ENCODE measurements at places on chromosomes 7 and 10.

DNA sequence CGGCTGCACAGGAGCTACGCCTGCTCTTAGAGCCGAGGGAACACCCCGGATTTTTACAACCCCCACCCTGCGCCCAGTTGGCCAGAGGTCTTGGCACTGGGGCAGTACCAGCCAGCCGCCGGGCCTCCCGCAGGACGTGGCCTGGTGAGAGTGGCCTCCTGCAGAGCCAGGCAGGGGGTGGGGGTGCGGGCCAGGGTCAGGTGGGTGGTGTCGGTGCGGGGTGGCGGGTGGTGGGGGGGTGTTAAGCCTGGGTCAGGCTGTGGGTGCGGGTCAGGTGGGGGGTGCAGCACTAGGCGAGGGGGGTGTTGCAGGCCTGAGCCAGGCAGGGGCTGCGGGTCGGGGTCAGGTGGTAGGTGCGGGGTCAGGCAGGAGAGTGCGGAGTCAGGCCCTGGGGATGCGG lies 647 bp downstream of the ECHS1 start:
- DNase-seq, result no peak

DNA sequence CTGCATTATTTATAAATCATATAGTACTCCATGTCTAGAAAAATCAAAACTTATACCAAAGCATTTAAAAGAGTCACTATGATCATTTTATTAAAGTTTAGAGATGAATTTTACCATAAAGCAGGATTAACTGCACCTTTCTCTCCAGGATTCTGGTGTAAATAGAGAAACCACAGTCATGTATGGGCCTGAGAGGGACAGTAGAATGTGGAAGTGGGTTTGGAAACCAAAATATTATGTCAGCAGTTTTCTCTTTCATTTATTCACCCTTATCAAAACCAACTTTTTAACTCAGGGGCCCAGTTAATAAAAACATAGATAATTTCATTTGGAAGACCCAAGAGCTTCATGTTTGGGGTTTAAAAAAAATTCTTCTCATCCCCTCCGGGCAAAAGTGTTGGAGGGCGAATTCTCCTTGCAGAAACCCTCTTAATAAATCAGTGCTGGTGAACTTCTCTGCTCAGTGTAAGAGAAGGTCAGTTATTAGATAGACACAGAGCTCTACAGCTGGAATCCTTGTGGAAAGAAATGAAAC lies 266.2 kb downstream of the CREB5 start:
- no peak for DNase-seq

DNA sequence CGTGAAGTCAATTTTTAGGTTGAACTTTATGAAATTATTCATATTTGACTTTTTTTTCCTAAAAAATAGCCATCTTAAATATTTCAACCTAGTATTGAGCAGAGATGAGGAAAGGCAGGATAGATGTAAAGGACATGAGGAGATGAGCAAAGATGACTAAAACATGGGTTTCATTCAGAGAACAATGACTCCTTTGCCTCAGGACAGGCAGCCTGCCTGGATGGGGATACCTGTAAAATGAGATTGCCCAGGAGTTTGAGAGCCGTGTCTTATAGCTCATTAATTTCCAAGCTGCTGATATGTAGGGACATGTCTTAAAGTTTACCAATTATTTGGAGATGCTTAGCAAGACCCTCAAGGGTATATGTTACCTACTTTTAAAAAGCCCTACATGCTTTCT lies 243.8 kb upstream of the MDFIC start:
- DNase-seq, result no peak

GRCh38 chr7:70586822-70587221 lies 545.1 kb upstream of the GALNT17 start:
- DNase-seq, result no peak

DNA sequence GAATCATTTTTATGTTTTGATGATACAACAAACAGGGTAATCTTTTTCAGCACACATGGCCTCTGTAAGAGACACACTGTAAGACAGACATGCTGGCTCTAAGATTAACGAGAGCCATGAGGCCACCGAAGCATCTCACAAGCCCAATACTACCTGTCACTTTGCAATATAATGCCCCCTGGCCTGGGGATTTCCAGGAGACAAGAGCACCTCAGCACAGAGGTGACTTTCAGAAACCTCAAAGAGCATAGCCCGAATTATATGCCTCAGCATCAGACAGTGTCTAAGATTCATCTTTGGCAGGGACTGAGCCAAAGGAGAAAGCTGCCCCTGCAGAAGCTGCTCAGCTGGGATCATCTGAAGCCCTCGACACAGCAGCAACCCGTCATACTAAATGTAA lies 44.2 kb upstream of the TMEM213 start:
- DNase-seq, result no peak

DNA sequence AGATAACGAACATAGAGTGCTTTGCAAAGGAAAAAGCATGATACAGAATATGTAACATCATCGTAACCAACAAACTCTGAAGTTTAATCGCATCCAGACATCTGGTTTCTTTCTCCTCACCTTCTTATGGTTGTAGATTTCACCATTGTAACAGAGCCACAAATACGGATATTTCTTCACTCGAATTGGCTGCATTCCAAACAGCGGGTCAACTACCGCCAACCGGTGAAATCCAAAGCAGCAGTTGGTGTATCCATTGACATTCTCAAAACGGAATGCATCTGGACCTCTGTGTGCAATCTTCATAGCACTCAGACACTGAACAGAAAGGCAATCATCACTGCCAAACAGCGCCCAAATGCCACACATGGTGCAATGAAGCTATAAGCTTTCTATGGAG lies 3.4 kb downstream of the ASNS start:
- no peak for DNase-seq

- DNase-seq, result no peak
Observed at GRCh38 chr7:150778014-150778737, 22.0 kb downstream of the TMEM176B start.

DNA sequence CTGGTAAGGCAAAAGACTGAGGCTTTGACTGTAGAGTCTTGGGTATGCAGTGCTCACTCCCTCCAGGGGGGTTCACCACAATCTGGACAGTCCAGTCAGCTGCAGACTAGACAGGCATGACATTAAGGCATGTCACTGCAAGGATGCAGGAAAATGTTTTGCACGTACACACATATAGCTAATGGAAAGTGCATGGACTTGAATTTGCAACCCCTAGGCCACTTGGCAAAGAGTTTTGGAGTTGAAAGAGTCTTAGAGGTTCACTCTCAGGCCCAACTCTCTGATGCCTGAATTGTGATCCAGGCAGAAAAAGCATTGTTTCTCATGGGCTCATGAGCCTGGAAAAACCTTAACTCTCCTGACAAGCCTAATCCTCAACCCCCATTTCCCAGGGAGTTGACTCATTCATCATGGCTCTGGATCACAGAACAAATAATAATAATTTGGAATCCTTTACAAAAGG lies 51.9 kb downstream of the LAMB4 start:
- no peak for DNase-seq

DNA sequence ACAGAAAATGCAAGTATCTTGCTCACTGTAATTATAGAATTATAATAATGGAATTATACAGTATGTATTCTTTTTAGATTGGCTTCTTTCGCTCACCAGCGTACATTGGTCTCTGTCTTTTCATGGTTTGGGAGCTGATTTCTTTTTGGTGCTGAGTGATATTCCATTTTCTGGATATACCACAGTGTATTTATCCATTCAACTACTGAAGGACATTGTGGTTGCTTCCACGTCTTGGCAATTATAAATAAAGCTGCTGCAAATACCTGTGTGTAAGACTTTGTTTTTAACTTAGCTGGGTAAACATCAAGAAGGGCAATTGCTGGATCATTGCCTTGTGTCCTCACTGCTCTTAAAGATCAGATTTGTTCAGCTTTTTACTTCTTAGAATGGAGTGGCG lies 55.3 kb downstream of the SEPTIN7 start:
- no peak for DNase-seq

- DNase-seq, result no peak
Observed at GRCh38 chr7:104971290-104972071, 42.5 kb upstream of the KMT2E start.

- DNase-seq, result no peak
Observed at GRCh38 chr10:119373294-119374102, 166.1 kb downstream of the GRK5 start.

- DNase-seq, result no peak
Observed at GRCh38 chr10:124244256-124244877, 151.0 kb upstream of the CHST15 start.

GRCh38 chr7:128203710-128204214 lies 37.3 kb upstream of the LEP start:
- no peak for DNase-seq

DNA sequence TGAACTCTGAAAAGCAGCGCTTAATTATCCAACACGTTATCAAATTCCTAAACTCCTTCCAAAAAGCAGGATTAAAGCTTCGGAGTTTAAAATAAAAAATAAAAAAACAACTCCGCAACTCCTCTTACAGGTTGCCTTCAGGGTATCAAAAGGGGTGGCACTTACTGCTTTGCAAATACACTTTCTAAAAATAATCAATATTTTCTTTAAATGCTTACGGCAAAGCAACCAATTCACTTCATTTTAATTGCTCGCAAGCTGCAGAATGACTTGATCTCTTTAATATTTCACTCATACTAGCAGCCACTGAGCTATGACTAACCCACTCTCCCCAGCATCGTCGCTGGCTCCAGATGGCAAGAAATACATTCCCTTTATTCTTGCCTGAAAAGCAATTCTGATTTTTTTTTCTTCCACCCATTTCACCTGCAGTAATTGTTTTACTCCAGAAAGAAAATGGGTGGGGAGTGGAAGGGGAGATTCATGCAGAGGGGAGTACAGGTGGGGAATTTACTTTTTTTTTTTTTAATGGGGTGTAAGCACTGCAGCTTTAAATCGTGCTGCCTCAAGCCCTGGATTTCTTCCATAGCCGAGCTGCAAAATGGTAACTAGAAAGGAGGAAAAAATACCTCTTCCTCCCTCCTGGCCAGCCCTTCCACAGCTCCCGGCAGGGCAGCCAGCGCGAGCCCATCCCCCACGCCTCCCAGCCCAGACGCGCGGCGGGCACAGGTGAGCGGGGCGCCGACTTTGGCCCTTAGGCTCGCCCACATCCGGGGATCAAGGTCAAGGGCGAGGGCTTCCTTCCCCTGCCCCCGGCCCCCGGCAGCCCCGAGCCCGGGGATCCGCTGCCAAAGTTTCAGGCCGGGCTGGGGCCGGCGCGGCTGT lies 54.2 kb upstream of the FHIP2A start:
- no peak for DNase-seq

GRCh38 chr10:45419676-45420025 lies 45.6 kb downstream of the ALOX5 start:
- DNase-seq, result no peak

GRCh38 chr10:95906677-95907455 lies 909 bp upstream of the CC2D2B start:
- no peak for DNase-seq

DNA sequence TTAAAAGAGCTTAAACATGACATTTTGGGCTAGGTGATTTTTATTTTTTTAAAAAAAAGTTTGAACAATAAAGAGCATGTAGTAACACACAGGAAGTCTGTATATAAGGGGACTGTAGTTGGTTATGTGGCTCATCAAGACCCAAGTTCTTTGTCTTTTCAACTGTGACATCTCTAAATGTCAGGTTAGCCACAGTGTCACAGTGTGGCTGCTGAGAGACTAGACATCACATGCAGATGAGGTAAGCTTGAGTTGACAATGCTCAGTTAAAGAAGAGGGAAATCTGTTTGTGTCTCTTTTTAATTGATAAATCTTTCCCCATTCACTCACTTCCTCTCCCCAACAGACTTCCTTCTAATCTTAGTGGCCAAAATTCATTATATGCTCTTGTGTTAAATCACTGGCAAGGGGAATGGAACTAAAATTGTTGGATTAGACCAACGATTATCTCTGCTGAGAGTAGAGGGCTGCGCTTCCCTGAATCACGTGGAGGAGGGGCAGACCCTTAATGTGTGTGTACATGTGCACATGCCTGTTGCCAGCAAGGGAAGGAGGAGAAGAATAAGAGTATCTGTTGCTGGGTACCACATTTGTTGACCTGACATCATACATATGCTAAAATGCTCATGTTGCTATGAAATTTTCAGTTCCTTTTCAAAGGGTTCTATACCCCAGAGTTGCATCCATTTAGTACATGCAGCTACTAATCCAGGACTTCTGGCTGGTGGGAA lies 78.3 kb downstream of the MMRN2 start:
- no peak for DNase-seq

- DNase-seq, result no peak
Observed at GRCh38 chr10:100508691-100509150, 10.9 kb downstream of the SEC31B start.

DNA sequence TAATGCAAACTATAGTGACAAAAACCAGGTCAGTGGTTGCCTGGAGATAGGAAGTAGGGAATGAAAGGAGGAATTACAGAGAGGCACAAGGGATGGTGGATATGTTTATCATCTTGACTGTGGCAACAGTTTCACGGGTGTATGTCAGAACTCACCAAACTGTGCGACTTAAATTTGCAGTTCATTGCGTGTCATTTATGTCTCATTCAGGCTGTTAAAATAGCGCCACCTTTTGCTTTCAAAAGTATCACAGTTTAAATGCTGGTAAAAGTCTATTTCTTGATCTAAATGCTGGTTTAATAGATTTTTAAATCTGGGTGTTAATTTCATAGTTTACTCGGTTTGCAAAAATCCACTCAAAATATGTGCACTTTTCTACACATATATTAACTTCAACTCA lies 51.0 kb downstream of the PTTG1IP2 start:
- DNase-seq, result no peak

GRCh38 chr7:132049462-132050304 lies 493.3 kb upstream of the PODXL start:
- no peak for DNase-seq

GRCh38 chr7:25288556-25289307 lies 60.4 kb upstream of the NPVF start:
- DNase-seq, result no peak

- DNase-seq, result no peak
Observed at GRCh38 chr10:84270708-84271107, 25.9 kb downstream of the RGR start.

- no peak for DNase-seq
Observed at GRCh38 chr7:134444961-134445315, 14.0 kb downstream of the AKR1B1 start.

DNA sequence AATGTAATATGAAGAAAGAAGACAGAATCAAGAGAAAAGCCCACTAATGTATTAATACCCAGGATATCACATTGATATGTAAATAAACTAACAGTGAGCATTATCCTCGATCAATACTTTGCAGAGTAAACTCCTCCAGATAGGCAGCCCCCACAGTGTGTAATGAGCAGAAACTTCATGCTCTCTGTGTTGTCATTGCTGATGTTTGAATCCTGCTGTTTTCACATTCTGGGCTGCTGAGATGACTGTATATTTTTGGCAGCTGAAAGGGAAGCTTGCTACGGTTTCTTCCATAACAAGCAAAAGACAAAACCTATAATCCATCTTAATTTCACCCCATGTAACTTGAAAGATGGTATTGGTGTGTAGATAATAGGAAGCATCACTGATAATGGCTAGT lies 15.3 kb upstream of the THSD7A start:
- no peak for DNase-seq

GRCh38 chr10:121592155-121592890 lies 5.9 kb downstream of the FGFR2 start:
- no peak for DNase-seq

DNA sequence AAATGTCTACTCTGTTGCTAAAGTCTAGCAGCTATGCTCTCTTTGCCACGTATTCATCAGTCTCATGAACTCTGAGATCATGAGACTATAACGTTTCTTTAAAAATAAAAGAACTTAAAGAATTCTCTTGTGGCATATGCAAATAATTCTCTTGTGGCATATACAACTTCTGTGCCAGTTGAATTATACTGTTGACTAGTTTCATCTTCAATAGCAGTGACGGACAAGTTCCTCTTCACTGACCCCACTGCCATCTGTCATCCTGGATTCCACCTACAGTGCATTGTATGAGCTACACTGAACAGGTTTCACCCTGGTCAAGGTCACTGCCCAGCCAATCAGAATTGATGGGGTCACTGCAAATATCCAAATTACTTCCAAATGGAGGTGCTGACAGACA lies 88.2 kb downstream of the CD36 start:
- DNase-seq, result no peak
